GM12892 (cell line): ENCODE measurements at places on chromosomes 3 and 15.
A peak's percentile ranks its signal among the peaks of the same experiment; 100 is the strongest.

- no peak for DNase-seq
These were observed 235.1 kb upstream of the CFAP20DC start for GRCh38 chr3:59284926-59285325.

DNA sequence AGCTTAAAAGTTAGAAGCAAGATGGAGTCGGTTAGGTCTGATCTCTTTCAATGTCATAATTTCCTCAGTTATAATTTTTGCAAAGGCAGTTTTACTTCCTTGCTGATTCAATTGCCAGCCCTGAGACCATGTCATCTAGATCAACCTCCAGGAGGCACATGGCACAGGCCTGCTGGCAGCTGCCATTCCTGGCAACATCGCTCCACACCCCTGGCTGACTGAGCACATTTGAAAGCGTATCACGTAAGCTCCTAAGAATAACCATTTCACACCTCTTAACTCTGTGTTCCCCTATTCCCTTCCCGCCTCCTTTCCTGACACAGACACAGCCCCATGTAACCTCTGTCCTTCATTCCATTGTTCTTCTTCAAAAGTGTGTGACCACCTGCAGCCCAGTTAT, 313.9 kb upstream of the CTNNB1 start:
- DNase-seq, result no peak

DNA sequence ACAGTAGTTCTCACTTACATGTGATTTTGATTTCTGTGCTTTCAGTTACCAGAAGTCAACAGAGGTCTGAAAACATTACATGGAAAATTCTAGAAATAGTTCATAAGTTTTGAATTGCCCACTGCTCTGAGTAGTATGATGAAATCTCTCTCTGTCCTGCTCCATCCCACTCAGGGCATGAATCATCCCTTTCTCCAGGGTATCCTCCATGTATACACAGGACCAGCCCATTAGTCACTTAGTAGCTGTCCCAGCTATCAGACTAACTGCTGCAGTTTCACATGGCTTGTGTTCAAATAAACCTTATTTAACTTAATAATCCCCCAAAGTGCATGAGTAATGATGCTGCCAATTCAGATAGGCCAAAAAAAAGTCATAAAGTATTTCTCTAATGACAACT, 38.6 kb downstream of the EPHA3 start:
- DNase-seq, result no peak

- DNase-seq, result no peak
These were observed 23.1 kb upstream of the USP3 start for GRCh38 chr15:63481105-63481810.

- no peak for DNase-seq
These were observed 14.0 kb downstream of the PBRM1 start for GRCh38 chr3:52671676-52672075.

DNA sequence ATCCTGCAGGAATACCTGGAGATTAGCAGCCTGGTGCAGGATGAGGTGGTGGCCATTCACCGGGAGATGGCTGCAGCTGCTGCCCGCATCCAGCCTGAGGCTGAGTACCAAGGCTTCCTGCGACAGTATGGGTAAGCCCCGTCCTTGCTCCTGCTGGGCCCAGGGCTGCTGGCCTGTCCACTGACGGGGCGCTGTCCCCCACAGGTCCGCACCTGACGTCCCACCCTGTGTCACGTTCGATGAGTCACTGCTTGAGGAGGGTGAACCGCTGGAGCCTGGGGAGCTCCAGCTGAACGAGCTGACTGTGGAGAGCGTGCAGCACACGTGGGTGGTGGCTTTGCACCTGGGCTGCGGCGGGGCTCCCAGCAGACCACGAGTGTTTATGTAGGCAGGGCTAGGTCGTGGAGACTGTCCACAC, 5.0 kb downstream of the FES start:
- no peak for DNase-seq

GRCh38 chr15:33830351-33830750, 137.9 kb upstream of the CHRM5 start:
- DNase-seq, result no peak

- no peak for DNase-seq
These were observed 29.9 kb upstream of the CCDC80 start for GRCh38 chr3:112670824-112671223.

GRCh38 chr3:104785947-104786346, 580.8 kb upstream of the ALCAM start:
- DNase-seq, result no peak

DNA sequence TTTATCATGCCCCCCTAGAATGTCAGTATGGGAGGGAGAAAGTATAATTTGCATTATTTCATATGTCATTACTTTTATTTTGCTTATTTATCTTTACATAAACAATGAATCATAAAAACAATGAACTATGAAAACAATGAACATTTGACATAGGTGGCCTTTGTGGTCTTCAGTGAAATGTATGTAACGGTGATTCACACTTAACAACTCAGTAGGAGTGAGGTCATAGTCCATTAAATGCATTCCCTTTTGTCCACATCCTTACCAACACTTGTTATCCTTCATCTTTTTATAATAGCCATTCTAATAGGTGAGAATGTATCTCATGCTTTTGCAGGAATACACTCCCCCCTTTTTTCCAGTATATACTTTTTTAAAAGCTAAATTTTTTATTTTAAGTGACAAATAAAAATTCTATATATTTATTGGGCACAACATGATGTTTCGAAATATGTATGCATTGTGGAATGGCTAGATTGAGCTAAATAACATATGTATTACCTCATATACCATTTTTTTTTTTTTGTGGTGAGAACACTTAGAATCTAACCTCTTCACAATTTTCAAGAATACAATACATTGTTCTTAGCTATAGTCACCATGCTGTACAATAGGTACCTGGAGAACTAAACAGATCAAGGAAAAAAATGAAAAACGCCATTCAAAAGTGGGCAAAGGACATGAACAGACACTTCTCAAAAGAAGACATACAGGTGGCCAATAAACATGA, 189.5 kb downstream of the WDR72 start:
- no peak for DNase-seq

GRCh38 chr3:43259626-43260025, 26.7 kb upstream of the SNRK start:
- DNase-seq, result no peak

GRCh38 chr3:10173926-10174435, 9.3 kb downstream of the IRAK2 start:
- DNase-seq, result no peak

DNA sequence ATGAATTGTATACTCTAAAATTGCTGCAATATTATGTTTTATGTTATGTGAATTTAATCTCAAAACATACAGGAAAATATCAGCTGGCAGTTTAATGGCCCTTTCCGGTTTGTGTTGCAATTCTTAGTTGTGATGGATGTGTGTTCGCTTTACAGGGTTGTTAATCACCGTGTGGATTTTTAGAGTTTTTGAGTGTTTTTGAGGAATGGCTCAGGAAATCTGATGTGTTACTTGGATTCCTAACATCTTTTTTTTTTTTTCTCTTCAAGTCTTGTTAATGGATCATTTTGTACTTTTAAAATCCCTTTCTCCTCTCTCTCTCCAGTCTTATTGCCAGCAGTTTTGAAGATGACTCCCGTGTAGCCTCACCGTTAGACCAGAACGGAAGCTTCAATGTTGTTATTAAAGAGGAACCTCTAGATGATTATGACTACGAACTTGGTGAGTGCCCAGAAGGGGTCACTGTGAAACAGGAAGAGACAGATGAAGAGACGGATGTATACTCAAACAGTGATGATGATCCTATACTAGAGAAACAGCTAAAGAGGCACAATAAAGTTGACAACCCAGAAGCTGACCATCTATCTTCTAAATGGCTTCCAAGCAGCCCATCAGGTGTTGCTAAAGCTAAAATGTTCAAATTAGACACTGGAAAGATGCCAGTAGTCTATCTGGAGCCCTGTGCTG, 35.7 kb downstream of the MGA start:
- peak; percentile 40 for DNase-seq

DNA sequence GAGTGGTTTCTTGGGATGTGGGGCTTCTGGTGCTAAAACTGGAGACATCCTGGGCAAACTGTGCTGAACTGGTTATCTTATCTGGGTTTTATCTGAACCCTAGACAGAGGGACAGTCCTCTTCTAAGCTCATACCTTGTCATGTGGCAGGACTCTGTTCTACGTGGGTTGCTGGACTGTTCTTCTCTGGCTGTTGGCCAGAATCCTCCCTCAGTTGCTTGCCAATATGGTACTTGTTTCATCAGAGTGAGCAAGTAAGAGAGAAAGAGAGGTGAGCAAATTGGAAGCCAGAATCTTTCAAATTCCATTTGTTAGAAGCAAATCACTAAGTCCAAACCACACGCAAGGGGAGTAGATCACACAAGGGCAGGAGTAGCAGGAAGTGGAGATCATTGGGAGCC, 291.5 kb upstream of the TBL1XR1 start:
- no peak for DNase-seq

DNA sequence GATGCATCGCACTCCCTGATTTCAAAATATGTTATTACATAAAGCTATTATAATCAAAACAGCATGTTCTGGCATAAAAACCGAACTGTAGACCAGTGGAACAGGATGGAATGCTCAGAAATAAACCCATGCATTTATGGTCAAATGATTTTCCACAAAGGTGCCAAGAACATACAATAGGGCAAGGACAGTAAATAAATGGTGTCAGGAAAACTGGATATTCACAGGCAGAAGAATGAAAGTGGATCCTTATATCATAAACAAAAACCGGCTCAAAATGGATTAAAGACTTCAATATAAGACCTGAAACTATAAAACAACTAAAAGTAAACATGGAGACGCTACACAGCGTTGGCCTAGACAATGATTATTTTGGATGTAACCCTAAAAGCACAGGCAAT, 22.6 kb downstream of the USP50 start:
- DNase-seq, result no peak

GRCh38 chr3:14511623-14512280, 28.4 kb downstream of the GRIP2 start:
- no peak for DNase-seq

GRCh38 chr3:76463501-76463900, 576.4 kb upstream of the ROBO2 start:
- DNase-seq, result no peak
